Activated T-helper 9 cell treated with anti-CD3 and anti-CD28 coated beads, Interleukin-2, amount 50 U/mL, for 16 hours (primary cell): ENCODE measurements at places on chromosomes 16 and 17.

DNA sequence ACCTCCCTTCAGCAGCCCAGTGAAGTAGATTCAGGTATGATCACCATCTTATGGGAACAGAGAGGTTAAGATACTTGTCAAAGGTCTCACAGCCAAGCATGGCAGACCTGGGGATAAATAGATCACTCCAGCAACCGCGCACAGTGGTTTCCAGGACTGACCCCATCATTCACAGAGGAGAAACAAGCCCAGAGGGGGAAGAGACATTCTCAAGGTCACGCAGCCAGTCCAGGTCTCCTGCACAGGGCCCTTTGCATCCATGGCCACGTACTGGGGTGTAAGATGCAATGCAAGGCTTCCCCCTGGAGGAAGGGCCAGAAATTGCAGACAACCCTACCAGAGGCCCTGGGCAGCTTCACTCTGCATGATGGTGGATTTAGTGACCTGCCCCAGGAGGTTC, 19.9 kb downstream of the TLE7 start:
- no peak for DNase-seq

- DNase-seq, result no peak
Measured at GRCh38 chr16:88706965-88707826, 893 bp downstream of the CTU2 start.

- DNase-seq, result no peak
Measured at GRCh38 chr17:67544364-67544955, 167.4 kb downstream of the PITPNC1 start.

DNA sequence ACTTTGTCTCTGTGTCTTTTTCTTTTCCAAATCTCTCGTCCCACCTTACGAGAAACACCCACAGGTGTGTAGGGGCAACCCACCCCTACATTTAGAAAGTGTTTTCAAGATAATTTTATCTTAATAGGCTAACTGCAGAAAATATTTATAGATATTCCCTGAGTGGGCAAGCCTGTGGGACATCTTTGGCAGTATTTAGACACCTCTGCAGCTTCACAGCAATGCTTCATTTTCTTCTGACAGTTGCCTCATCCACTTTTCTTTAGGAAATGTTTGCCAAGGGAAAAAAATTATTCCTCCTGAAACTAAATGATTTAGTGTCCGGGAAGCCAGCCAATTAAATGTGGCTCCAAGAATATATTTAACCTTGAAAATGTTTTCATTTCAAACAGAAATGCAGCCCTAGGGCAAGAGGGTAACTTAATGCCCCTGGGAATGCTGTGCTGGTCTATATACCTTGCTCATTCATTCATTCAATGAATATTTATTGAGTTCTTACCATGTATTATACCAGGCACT, 290.4 kb downstream of the ABCC12 start:
- DNase-seq, result no peak

DNA sequence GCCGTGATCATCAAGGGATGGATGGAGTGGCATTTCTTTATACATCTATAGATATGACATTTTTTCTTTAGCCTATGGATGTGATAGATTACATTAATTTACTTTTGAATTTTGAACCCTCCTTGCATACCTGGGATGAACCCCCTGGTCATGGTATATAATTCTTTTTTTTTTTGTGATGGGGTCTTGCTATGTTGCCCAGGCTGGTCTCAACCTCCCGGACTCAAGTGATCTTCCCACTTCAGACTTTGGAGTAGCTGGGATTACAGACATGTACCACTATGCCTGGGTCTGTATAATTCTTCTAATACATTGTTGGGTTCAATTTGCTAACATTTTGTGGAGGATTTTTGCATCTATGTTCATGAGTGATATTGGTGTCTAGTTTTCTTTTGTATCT, 1.7 kb upstream of the TNS4 start:
- DNase-seq, result no peak

DNA sequence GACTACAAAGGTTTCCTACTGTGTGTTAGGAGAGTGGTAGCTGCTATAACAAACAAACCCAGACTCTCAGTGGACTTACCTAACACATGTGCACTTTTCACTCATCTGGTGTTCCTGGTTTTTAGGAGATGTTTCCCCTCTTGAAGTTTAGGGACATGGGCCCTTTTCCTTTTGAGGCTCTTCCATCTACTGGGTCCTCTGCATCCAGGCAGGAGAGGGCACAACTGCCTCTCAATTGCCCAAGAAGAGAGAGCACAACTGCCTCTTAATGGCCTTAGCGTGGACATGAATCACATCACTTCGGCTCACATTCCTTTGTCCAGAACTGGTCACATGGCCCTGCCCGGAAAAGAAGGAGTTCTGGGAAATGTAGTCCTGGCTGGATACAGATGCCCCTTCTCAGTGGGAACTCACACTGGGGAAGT, 9.8 kb upstream of the TNRC6C start:
- no peak for DNase-seq

- DNase-seq, result peak; percentile 45
Measured at GRCh38 chr16:57601801-57602478, 26.5 kb upstream of the ADGRG1 start.

DNA sequence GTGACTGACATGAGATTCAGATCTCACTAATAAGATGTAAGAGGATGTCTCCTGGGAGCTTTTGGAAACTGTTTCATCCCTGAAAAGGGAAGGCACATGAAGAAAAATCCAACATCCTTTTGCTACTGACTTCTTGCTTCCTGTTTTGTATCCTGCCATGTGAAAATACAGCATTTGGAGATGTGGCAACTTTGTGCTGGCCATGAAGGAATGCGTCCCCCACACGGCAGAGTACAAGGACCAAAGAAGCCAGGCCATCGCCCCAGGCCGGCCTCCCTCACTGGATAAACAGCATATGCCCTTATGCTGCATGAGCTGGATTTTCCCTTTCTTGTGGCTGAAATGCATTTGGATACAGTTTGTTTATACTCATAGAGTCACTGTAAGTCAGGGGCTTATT, 5.5 kb upstream of the HASPIN start:
- no peak for DNase-seq

GRCh38 chr17:50931144-50931908, 65.2 kb upstream of the TOB1 start:
- peak; percentile 34 for DNase-seq

DNA sequence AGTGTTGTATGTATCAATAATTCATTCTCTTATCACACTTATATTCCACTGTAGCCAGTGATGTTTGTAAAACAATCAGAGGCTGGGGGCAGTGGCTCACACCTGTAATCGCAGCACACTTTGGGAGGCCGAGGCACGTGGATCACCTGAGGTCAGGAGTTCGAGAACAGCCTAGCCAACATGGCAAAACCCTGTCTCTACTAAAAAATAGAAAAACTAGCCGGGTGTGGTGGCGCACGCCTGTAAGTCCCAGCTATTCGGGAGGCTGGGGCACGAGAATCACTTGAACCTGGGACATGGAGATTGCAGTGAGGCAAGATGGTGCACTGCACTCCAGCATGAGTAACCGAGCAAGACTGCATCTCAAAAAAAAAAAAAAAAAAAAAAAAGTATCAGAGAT, 217.0 kb downstream of the CPPED1 start:
- no peak for DNase-seq

DNA sequence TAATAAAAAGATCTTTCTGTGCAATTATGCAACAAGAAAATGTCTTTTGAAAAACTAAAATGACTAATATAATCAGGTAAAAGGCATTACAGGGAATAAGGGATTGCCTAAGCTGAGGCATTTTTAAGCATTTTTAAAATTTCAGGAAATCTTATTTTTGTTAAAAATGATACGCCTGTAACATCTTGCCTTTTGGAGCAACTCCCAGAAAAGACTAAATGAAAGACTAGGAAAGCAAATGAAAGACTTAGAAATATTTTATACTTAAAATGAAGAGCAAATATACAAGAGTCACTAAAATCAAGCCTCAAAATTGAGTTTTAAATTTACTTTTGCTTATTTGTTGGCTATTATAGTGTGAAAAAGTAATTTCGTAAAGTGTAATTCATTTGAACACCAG, 55.8 kb downstream of the DUSP14 start:
- DNase-seq, result no peak

GRCh38 chr17:37247825-37248224, 128.0 kb upstream of the C17orf78 start:
- no peak for DNase-seq

- DNase-seq, result no peak
Measured at GRCh38 chr16:27025581-27025980, 41.1 kb upstream of the C16orf82 start.

DNA sequence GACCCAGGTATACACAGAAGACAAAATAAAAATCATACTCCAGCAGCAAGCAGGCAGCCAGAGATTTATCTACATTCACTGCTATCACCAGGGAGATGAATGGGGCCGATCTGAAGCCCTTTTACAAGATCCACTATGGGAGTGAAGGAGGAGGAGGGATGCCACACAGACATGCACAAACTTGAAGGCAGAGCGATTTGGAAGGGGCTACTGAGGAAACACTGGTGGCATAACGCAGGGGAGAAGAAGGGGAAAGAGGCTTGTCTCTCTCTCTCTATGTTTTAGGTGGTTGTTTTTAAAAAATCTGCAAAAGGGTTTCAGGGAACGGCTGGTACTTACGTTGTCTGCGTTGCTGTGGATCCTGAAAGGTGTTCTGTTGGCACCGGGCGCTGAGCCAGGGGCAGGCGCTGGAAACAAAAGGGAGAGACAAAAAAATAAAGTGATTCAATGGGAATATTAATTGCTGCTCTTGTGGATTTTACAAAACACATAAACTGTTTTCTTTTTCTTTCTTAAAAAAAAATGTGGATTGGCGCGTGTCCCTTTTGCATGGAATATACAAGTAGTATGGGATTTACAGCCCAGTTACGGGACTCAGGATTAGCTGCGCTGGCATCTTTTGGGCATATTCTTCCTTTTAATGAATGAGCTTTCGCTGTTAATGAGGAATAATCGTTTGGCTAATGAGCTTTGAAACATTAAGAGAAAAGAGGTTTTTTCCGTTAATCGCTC, 255.3 kb upstream of the PMFBP1 start:
- no peak for DNase-seq

GRCh38 chr17:41404024-41404671, 6.7 kb upstream of the KRT31 start:
- DNase-seq, result peak; percentile 31
